Parietal lobe (tissue), 2 donors: ENCODE measurements at places on chromosomes 5 and 9. TPM values are rescaled to one million over a fixed set of nuclear protein-coding genes. Genes with fewer than 3 reads are reported as not detected.

Gene RABEPK
- total RNA-seq = 18.5 TPM

Gene FAM221B
- not detected for total RNA-seq

Gene PCDHA12
- total RNA-seq = 40.4 TPM

Gene CYLC2
- total RNA-seq = not detected

Gene CEMIP2
- 123 TPM for total RNA-seq

Gene STK10
- 19.1 TPM for total RNA-seq

Gene CARD9
- total RNA-seq = 0.63 TPM

Gene RMRP
- total RNA-seq = 78,439 TPM

Gene MARVELD2
- 0.94 TPM for total RNA-seq

Gene TAF1L
- total RNA-seq = 0.31 TPM

Gene S1PR3
- 7.5 TPM for total RNA-seq

Gene PIP5K1B
- 7.8 TPM for total RNA-seq

Gene ALDH7A1
- total RNA-seq = 64.2 TPM

Gene IL9
- not detected for total RNA-seq

Gene INSL4
- total RNA-seq = not detected

Gene CKMT2
- 1.3 TPM for total RNA-seq

Gene ZDHHC11B
- 17.5 TPM for total RNA-seq

Gene DUSP1
- total RNA-seq = 36.3 TPM

Gene HAND1
- not detected for total RNA-seq

Gene PRUNE2
- 29.1 TPM for total RNA-seq
